ENCODE measurements at places on chromosomes 7 and 10.
A peak's percentile ranks its signal among the peaks of the same experiment; 100 is the strongest.

DNA sequence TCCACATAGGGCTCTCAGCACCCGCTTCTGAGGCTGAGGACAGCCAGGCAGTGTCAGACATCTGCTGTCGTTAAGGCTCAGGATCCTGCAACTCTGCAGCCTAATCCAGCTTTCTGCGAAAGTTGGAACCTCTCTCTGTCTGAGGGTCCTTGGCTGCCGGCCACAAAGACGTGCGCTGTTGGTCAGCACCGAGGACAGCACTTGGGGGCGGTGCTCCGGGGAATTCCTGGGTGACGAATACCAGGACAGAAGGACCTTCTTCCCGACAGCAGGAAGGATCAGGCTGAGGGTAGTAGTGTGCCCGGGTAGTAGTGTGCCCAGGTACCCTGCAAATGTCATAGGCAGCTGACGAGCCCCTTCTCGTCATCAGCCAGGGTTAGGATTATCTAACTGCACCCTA is 16.0 kb upstream of the RASGEF1A start:
- no peak for DNase-seq

DNA sequence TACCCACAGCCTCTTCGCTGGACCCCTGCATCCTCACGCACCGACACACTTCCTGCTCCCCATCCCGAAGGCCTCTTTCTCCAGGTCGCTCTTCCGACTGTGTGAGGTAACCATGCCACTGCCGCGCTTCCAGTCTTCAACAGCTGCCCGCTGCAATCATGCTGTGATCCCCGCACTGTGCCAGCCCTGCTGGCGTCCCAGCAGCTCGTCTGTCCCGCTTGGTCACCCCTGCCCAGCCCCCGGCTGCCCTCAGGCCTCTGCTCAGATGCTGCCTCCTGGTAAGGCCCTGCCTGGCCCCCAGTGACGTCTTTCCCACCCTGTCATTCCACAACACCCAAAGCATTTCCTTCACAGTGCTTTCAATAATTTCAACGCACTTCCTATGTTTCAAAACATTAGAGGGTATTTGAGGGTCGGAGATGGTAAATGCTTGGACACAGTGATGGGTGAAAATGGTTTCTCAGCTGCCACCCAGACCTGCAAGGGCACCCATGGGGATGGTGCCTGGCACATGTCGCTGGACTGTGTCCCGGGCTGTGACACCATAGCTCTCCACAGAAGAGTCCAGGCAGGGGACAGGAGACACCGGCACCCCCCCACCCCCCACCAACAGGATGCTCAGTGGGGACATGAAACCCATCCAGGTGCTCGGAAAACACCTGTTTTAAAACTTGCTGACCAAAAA is 125.2 kb downstream of the MAD1L1 start:
- DNase-seq: peak; percentile 86

DNA sequence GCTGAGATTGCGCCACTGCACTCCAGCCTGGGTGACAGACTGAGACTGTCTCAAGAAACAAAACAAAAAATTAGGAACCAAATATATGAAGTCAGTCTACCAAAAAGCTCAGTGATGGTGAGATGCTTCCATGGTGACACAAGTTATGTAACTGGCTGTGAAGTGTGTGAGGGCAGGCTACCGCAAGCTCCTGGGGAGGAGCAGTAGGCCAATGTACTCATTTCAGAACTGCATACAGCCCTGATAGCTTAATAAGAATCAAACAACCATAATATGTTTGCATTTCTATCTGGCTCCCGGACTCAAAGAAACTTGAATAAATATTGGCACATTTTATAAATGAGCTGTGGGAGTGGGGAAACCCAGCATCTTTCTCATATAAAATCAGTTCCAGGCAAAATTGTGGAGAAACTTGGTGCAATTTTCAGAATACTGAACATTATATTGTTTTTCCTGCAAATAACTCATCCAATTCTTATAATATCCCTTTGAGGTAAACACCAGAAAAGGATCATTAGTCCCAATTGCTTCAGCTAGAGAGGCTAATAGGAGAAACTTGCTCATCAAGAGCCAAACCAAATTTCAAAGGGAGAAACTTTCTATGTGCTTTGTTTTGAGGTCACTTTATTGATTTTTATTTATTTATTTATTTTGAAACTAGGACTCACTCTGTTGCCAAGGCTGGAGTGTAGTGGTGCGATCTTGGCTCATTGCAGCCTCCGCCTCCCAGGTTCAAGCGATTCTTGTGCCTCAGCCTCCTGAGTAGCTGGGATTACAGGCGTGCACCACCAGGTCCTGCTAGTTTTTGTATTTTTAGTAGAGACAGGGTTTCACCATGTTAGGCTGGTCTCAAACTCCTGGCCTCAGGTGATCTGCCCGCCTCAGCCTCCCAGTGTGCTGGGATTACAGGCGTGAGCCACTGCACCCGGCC is 127.0 kb downstream of the SORCS1 start:
- DNase-seq: no peak

- DNase-seq: peak; percentile 95
These were observed 427.6 kb downstream of the PHTF2 start for GRCh38 chr7:78226059-78226719.

GRCh38 chr10:45422866-45423659 is 49.0 kb downstream of the ALOX5 start:
- no peak for DNase-seq

DNA sequence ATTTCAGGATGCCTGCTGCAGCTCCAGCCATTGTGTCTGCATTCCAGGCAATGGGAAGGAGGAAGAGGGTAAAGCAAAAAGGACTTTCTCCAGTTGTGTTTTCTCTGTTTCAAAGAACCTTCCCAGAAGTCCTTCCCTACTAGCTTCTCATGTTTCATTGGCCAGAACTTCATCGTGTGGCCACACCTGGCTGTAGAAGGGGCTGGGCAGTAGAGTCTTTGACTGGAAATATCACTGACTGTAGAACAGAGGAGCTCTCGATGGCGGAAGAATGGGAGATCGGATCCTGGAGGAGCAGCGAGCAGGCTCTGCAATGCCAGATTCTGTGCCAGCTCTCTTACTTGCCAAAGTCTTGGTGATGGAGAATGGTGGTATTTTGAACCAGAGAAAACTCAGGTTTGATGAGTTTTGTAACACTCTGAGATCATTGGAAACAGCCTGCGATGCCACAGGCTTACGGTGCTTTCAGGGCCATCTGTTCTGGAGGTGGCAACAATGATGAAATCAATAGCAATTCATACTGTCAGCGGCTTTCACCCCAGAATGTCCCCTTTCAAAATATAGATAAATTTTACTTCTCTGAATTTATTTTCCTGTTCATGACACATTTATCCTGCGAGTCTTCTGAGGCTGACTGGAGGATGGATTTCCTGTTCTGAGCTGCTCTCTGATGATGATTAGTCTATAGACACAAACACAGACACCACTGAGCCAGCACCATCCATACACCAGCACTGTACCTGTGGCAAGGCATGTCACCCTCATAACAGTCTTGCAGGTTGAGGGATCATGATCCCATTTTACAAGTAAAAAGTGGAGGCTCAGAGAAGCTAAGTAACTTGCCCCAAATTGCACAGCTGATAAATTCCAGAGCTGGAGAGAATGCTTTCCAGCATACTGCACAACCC is 204.2 kb downstream of the EMX2 start:
- DNase-seq: peak; percentile 14

GRCh38 chr10:45282061-45282460 is 33.3 kb downstream of the OR13A1 start:
- no peak for DNase-seq

- DNase-seq: no peak
These were observed 24.1 kb upstream of the MAT1A start for GRCh38 chr10:80313523-80313922.

All from NCI-H69 (cell line).